ENCODE measurements at places on chromosomes 3 and 15.

GRCh38 chr15:94002041-94002440 is 229.3 kb upstream of the MCTP2 start:
- no peak for DNase-seq

DNA sequence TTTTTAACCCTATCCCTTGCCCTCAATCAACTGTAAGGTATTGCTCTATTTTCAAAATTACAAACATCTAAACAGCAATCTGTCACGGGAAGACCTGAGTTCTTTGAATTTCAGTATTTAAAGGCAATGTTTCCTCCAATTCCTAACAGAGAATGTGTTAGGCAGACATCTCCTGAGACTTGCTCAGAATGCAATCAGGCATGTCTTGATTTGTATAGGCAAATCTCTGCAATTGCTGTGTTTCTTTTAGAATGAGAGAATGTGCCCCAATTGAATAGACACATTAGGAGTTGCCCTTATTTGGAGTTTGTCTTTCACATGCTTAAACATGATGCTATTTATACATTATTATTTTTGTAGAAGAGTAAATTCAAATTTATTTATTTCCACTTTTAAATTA is 205.6 kb downstream of the CADM2 start:
- DNase-seq = no peak

DNA sequence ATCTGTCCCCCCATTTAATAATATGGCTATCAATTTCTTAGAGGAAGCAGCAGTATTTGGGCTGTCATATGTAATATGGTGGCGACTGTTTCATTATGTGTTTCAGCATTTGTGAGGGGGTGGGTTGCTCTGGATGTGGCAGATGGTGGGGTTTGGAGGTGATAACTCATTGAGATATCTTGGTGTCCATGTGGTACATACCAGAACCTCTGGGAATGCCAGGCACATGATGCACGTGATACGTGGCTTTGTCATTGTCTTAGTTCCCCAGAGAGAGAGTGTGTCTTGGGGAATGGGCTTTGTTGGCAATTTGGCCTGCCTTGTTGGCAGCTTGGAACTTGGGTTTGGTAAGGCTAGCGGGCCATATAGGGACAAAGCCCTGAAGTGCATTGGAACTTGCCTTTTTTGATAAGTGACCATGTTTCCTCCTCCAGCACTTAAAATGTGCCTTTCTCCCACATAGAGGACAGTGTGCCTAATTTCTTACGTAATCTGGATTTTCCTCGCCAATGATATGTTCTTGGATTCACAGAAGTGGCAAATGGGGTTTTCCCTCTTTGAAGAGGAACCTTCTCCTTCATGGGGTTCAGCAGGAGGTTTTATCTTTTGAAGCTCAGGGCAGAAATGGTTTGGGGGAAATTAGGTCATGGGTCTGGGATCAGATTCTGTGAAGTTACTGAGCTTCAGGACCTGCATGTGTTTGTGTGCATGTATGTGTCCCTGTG is 79.5 kb downstream of the DNASE1L3 start:
- no peak for DNase-seq

DNA sequence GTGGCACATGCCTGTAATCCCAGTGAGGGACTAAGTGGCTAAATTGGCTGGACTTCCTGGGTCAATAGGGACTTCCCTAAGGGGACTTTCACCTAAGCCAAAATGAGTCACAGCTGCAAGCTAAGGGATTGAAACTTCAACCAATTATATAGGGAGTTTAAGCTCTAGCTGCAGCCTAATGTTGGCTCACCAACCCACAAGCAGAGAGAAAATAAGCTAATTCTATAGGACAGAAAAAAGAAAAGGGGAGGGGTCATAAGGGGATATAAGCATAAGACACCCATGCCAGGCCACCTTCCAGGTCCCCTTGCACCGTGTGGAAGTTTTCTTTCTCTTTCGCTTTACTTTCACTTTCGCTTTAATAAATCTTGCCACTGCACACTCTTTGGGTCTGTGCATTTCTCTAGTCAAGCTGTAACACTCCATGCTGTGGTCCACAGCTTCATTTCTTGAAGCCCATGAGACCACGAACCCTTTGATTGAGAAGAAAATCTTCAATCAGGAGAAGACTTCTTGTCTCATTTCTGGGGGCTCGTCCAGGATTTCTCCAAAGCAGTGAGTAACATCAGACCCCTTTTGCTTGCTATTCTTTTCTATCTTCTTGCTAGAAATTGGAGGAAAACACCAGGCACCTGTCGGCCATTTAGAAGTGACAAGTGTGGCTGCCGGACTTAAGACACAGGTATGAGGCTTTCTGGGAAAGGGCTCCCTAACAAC is 192.3 kb downstream of the IGSF11 start:
- no peak for DNase-seq

- no peak for DNase-seq
Observed at GRCh38 chr3:129593230-129593594, 13.3 kb downstream of the PLXND1 start.

DNA sequence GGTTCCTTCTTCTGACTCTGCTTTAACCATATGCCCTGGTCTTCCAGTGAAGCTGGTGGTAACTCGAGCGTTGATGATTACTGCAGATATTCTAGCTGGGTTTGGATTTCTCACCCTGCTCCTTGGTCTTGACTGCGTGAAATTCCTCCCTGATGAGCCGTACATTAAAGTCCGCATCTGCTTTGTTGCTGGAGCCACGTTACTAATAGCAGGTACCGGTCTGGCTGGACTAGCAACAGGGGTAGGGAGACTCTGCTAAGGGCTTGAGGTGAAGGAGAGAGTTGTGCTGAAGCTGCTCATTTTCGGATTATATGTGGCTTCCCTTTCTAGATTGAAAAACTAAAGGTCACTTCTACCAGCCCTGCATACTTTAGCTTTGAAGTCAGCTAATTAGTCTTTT is 16.8 kb downstream of the CLDN16 start:
- no peak for DNase-seq

GRCh38 chr3:81003008-81003645 is 758.3 kb downstream of the GBE1 start:
- no peak for DNase-seq

DNA sequence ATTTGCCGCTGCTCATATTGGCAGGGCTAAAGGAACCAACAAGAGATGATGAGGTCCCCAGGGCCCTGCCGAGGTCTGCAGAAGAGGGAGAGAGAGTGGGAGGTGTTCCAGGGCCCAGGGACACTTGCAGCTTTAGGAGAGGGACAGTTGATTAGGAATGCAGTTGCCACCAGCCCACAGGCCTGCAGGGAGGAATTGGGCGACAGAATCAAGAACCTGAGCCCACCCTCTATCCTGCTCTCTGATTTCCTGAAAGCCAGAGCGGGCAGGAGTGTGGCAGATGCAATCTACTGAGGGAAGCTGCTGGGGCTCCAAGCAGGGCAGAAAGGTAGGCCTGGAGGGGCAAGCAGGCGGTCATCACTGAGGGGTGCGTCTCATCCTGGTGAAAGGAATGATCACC is 12.1 kb upstream of the PRR23E start:
- no peak for DNase-seq

GRCh38 chr15:67193223-67193990 is 61.1 kb downstream of the AAGAB start:
- DNase-seq = peak; percentile 54

DNA sequence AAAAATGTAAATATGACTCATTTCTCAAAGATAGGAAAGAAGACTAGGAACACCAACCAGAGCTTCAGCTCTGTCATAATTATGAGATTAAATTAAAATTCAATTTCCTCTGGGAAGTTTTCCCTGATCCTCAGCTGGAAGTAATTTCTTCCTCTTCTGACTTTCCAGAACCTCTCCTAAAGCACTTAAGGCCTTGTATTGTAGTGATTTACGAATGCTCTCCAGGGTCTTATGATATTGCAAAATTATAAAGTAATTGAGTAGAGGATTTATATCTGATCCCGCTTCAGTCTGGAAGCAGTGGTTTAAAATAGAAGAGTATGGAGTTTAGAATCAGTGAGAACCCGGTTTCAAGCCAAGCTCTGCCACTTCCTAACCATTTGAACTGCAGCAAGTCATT is 279.8 kb downstream of the ZPLD1 start:
- no peak for DNase-seq

- no peak for DNase-seq
Observed at GRCh38 chr3:22609139-22609538, 594.0 kb upstream of the UBE2E2 start.

DNA sequence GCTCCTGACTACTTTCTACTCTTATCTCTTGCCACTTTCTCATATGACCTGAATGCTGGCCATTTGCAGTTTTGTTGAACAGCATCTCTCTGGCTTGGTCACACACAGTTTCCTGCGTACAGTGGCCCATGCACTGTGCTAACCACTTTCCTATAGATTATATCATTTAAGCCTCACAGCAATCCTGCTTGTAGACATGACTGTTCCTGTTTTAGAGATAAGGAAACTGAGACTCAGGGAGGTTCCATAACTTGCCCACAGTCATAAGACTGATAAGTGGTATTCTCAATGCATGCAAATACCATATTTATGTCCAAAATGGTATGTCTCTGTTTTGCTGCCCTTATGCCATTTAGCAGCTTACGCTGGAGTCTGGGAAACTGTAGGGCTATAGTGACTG is 229.5 kb downstream of the NR1D2 start:
- DNase-seq = no peak

- no peak for DNase-seq
Observed at GRCh38 chr3:113084777-113085176, 94.0 kb downstream of the GTPBP8 start.

GRCh38 chr15:52912172-52912571 is 122.0 kb upstream of the ONECUT1 start:
- no peak for DNase-seq

DNA sequence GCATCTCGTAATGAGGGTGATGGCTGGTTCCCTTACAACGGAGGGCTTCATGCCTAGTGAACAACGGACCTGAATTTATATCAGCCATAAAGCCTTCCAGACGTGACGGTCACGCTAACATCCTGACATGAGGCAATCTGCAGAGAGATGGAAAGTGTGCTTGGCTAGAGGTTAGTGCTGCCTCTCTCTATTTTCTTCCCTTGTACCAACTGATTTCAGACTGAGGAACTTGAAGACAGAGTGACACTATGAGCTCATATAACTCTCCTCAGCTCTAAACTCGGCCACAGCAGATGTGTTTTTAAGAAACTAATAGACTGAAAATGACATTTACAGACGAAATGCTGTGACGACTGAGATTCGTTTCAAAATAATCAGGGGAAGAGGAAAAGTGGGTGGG is 122.4 kb downstream of the XXYLT1 start:
- DNase-seq = no peak

- DNase-seq = no peak
Observed at GRCh38 chr15:69039516-69040225, 25.2 kb downstream of the NOX5 start.

- DNase-seq = no peak
Observed at GRCh38 chr3:134080761-134081160, 51.0 kb upstream of the SLCO2A1 start.

GRCh38 chr3:150635076-150635475 is 32.0 kb downstream of the SELENOT start:
- no peak for DNase-seq

GRCh38 chr15:42384597-42384996 is 25.3 kb downstream of the CAPN3 start:
- no peak for DNase-seq

DNA sequence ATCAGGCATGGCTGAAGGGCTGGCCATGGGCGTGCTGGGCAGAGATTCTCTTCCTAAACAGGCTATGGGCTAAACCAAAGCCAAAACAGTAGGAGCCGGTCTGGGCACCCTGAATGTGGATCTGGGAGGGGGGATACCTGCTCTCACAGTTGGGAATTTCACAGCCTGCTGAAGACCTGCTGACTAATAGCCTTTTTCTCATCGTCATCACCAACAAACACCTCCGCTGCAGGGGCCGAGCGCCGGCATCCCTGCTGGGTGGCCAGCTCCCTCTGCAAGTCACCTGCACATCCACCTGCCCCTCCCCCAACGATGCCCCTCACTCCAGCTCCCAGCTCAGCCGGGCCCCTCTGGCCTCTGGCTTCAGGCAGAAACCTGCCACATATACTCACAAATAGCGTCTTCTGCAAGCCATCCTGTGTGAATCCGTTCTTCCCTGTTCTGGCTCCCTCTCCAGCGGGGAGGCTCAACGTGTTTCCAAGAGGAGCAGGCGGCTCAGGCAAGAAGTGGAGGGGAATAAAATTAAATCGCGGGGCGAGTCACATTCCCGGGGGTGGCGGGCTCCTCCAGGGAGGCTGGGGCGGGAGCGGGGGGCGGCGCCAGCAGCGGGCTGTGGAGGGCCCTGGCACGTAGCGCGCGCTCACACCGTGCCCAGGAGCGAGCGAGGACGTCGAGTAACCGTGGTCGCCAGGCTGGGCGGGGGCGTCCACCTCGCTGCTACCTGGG is 466 bp downstream of the IQSEC1 start:
- DNase-seq = no peak

DNA sequence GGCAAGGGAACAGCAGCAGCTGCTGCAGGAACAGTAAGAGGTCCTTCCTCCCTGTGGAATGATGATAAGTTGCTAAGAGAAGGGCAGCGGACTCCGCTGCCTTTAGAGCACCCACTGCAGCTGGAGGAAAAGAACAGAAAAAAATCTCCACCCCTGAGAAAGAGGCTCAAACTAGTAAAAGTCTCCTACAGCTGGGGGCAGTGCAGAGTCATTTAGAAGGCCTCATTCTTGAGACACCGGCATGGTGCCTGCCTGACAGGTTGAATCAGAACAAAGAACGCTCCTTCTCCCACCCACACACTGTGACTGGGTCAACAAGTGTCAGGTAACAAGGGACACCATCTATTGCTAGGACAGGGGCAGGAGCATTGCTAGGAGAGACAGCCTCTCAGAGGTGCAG is 188.4 kb downstream of the ABHD5 start:
- peak; percentile 23 for DNase-seq

- DNase-seq = no peak
Observed at GRCh38 chr15:33639456-33639855, 328.7 kb downstream of the RYR3 start.

- peak; percentile 85 for DNase-seq
Observed at GRCh38 chr3:142983318-142983717, 18.1 kb upstream of the U2SURP start.

DNA sequence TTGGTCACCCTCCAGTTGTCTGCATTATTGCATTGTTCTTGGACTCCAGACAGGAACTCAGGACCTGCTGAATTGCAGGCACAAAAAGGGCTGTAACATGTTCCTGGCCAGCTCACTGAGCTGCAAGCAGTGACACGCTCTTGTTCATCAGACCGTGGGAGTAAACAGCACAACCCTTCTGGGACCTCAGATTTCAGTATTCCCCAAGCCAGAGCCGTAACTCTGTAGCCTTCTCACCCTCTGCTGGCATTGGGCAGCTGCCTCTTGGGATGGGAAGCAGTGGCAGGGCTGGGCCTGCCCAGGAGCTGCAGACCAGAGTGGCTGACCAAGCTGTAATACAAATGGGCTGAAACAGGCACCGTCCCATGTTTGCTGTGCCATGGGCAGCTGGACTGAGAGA is 607.1 kb upstream of the BCHE start:
- no peak for DNase-seq

DNA sequence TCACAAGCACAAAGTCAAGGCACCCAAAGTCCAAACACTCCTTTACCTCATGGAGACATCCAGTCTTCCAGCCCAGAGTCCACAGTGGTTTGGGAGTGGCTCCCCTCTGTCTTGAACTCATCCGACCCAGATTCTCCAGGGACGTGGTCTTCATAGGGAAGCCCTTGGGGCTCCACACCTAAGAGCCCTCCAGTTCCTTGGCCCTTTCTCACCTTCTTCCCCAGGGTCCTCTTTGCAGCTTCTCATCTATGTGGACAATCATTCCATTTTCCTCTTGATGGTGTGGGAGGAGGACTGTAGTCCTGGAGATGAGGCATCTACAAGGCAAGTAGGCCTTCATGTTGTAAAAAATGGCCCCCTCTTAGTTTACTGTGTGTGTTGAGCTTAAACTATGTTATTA is 87.3 kb upstream of the RNF7 start:
- no peak for DNase-seq

Measured in LNCaP clone FGC (cell line).